ENCODE measurements at places on chromosomes 7 and 10.

DNA sequence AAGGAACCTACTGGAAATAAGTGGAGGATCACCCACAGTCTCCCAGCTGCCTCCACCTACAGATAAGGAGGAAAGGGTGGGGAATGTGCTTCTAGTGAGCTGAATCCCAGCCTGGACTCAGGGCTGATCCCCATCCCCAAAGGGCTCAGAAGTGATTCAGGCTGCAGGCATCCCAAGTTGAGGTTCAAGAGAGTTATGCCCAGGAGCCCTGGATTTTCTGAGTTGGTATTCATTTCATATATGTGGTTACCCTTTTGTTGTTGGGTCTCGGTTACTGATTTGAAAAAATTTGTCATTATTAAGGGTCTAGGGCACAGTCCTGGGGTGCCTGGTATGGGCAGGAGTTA, 30.0 kb upstream of the SRGN start:
- DNase-seq: no peak

DNA sequence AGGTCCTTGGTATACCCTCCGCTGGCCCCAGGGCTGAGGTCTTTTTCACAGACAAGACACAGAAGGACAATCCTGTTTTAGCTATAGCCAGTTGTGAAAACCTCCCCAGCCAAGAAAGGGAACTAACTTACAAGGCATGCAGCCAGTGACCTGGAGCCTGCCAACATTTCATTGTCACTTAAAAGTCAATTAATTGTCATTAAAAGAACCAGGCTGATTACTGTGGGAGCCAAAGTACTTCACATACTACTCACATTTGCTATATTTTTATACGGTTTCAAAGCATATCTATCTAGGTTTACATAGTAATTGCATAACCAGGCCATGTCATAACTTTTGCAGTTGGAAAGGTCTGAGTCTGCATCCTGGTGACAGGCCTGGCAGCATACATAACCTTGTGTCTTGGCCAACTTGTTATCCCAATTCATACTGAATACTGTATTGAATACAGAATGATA, 31.1 kb downstream of the NRBF2 start:
- DNase-seq: no peak

DNA sequence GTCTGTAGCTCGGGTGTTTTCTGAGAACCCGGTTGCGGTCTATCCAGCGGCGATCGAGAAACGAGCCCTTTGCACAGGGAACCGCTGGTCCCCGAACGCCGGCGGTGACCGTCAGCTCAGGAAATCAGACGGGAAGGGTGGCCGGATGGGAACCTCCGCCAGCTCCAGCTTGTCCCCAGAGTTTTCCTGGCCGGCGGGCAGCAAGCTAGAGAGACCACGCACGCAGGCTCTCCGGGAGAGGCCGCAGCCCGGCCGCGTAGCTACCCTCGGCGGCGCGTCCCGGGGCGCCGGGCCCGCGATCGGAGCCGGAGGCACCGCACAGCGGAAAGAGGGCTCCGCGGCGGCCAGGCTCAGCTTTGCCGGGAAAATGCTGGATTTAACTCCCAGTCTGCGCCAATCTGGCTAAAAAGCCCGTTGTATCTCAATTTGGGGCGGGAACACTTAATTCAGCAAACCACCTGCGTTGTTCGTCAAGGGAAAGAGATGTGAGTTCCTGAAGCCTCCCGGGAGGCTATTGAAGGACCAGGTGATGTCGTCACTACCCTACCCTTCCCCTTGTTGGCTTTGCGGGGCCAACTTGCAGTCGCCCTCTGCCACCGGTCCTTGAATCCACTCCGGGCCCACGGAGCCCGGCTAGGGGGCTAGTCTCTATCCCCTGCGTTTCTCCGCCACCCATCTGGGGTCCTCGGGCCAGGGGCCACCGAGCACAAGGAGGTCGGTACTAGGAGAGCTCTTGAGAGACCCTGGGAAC, 859 bp upstream of the CH25H start:
- DNase-seq: peak; percentile 48

- DNase-seq: no peak
Measured at GRCh38 chr7:108421720-108422331, 34.4 kb downstream of the NRCAM start.

GRCh38 chr7:142496545-142496991, 238.7 kb upstream of the PRSS58 start:
- DNase-seq: peak; percentile 40

DNA sequence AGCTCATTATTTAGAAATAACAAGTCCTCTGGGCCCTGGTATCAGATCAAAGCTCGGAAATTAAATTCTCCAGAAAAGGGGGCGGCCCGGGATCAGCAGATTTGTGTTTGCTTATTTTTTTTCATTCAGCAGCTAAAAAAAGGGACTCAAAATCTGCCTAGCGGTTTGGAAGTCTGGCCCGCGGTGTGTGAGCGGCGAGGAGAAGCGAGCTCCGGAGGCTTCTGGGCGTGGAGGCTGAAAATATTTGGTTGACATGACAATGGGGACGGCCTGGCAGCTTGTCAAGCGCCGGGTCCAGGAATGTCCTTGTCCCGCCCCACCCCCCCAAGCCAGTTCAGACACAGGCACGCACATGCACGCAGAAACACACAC, 43.4 kb downstream of the FOXL3 start:
- no peak for DNase-seq

GRCh38 chr7:117759950-117760640, 113.1 kb downstream of the CTTNBP2 start:
- no peak for DNase-seq

- DNase-seq: no peak
Measured at GRCh38 chr7:96548664-96549063, 161.0 kb downstream of the SEM1 start.

GRCh38 chr10:42939237-42939636, 137.6 kb upstream of the RET start:
- peak; percentile 9 for DNase-seq
